Hematopoietic multipotent progenitor cell treated with erythropoietin and hydrocortisone succinate and interleukin-3 and kit ligand, for 8 days (in vitro differentiated cells): ENCODE measurements at places on chromosomes 13 and 19.
A peak's percentile ranks its signal among the peaks of the same experiment; 100 is the strongest.

GRCh38 chr19:46791944-46792343, 3.5 kb upstream of the SLC1A5 start:
- DNase-seq: no peak

DNA sequence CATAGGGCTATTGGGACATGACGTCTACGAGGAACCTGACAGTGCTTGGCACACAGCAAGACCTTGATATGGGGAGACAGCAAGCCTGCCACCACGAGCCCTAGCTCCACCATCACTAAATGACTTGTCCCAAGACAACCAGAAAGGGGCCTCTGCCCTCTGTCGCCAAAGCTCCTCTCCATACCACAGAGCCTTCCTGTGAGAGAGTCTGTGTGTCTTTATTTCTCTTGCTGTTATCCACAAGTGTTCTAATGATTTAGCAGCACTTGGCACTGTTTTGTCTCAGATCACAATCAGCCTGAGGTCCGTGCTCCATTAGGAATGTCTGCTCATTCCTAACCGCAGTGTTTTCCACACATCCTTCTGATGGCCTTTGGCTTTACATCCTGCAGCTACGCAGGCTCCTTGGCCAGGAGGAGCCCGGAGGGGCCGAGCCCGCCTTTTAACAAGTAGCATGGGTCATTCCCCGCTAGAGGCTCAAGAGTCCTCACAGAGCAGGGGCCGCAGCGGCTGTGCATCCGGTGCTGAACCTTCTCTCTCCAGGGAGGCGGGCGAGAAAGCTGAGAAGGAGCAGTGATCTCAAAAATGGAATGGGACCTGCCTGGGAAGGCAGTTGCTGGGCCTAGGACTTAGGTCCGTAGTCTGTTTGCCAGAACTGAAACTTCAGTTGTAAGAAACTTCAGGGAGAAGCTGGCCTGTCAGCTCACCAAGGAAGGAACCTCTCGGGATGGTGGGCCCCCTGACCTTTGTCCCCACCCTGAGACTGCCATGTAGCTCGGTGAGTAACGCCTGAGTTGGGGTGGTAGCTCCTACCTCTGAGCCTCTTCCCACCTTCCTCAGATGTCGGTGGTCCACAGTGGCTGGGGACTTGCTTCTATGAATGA, 61.1 kb upstream of the HMGB1 start:
- no peak for DNase-seq

- DNase-seq: no peak
Observed at GRCh38 chr19:45824041-45824471, 8.9 kb upstream of the RSPH6A start.

DNA sequence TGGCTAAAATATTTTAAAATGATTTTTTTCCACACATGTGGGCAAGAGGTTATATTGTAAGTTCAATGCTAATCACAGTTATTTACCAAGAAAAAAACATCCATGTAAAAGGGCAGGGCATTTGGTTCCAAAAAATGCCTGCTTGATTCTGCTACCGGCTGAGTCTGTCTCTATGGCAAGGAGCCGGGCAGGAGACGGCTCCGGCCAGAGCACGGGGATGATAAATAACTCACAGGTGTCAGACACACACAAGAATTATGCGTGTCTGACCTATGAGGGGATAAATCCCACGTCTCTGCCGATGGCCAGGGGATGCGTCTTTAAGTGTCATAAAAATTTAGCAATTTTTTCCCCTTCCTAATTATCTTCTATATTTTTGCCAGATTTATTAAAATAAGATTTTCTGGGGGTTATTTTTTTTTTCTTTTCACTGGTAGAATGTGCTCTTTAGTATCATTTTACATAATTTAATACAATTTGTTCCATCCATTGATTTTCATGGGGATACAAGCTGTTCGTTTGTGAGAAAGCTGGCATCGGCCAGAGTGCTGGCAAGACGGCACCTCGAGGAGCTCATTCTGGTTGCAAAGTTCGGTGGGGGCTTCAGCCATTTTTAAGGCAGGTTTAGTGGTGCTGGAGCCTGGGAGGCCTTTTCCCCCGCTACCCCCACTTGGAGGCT, 253.9 kb downstream of the ZNF536 start:
- no peak for DNase-seq

GRCh38 chr19:48348045-48348444, 15.7 kb downstream of the TMEM143 start:
- DNase-seq: no peak

DNA sequence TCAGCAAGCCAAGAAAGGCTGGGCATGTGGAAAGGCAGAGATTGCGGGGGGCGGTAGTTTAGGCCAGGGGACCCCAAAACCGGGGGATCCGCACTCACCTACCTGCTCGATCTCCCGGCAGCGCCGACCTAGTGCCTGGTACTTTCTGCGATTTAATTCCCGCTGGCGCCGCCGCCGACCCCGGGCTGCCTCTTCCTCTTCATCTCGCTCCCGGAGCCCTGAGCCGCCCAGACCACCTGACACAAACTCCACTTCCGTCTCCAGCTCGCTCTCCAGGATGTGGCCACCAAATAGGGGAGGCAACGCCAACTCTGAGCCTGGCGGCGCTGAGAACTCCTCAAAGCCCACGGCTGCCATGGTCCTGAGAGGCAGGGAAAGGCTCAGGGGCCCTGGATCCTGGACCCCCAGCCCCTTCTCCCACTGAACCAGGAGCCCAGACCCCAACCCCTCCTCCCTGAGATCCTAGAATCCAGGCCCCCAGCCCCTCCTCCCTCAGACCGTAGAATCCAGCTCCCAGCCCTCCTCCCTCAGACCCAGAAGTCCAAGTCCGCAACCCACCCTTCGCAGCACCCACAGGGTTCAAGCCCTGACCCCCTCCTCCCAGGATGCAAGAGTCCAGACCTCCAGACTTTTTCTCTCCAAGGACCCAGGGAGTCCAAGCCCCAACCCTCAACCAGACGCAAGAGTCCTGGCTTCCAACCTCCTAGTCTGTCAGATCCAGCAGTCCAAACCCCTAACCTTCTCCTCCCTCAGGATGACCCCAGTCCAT, 933 bp downstream of the TFPT start:
- DNase-seq: peak; percentile 66

DNA sequence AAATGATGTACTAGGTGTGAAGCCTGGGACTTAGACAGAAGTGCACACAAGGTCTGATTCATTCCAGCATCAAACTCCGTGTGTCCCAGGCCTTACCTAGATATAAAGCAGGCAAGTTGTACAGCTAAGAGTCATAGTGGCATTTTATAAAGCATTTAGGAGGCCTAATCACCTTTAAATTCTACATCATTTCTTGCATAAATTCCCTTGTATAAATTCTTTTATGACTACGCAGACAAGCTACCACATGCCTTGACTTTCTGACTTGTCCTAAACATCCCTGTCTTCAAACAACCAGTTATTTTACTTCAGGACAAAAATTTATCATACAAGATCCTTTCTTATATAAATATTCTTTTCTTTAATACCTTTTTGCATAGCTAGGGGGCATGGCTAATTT, 22.5 kb downstream of the TMEM255B start:
- no peak for DNase-seq

DNA sequence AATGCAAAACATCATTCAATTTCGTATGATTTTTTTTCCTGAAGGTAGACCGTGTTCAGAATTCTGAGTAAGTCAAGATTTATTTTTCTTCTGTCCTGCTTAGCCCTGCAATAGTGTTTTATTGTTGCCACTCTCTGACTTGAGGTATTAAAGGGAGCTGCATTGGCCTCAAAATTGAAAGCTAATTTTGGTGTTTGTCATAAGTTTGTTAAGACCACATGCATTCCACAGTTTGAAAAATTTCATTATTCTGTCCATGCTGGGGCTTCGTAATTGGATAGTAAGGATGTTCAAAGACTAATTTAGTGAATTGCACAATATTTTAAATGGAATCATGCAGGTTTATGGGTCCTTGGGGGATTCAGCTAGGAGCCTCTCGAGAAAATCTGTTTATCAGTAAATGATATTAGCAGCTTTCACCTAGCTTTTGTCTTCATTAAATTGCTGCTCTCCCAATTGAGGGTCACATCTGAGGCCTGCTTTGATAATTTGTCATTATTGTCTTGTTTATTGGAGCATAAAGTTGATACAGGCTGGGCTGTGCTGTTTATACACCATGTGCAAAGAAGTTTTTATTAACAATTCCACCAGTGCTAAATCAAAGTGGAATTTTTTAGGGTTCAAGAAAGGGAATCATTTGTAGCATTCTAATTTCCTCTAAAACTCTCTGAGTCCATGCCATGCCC, 339.8 kb upstream of the OBI1 start:
- DNase-seq: no peak

DNA sequence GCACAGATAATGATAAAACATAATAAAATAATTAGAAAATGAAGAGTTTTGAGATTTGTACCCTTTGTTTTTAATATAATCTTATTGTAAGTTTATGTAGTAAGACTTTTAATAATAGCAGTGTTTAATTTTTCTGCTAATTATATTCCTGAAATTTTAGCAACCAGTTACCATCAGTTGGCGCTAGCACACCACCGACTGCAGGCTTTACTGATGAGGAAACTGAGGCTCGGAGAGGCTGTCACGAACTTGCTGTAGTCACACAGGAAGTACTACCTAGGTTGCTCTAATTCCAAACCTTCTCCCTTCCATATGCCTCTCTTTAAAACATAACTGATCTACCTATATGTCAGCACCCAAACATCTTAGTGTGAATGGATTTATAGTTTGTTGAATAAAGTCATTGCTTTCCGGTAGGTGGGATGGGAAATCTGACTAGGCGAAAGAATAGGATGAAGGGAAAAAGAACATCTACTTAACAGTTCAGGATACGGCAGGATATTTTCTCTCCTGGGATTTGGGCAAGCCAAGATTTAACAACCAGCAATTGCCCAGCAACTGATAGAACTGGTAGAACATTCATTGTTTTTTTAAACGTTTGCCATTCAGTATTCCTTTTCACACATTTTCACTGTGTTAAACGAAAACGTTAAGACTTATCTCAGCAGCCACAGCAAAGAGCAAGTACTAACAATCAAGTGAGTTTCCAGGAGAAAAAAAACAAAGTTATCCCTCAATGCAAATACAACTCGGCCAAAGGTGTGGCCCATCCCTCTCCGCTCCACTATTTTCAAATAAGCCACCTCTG, 822 bp upstream of the RFXAP start:
- DNase-seq: no peak

DNA sequence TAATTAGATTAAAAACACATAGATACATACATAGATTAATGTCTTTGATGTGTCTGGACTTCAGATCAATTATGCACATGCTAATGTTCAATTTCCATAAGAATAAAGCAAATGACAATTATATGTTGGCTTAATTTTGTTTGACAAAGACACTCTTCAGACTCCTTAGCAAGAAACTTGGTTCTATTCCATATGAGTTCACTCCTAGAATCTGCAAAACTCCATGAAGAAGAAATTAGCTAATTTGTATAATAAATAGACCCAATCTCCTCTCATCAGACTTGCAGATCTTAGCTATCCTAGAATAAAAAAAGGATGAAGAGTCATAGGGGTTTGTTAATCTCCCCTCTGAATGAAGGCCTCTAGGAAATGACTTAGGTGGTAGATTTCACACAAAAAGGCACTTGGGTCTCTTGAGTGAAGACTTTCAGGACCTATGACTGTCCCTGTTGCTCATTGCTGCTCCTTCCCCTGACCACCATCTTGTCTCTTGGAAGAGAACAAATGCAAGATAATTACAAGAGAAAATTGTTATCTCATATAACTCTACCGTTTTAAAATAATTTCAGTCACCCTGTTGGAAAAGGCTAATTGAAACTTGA, 302.2 kb downstream of the EFNB2 start:
- DNase-seq: no peak

- no peak for DNase-seq
Observed at GRCh38 chr13:73225990-73226389, 167.2 kb downstream of the KLF5 start.

GRCh38 chr19:49546825-49547565, 19.2 kb downstream of the RCN3 start:
- peak; percentile 88 for DNase-seq

DNA sequence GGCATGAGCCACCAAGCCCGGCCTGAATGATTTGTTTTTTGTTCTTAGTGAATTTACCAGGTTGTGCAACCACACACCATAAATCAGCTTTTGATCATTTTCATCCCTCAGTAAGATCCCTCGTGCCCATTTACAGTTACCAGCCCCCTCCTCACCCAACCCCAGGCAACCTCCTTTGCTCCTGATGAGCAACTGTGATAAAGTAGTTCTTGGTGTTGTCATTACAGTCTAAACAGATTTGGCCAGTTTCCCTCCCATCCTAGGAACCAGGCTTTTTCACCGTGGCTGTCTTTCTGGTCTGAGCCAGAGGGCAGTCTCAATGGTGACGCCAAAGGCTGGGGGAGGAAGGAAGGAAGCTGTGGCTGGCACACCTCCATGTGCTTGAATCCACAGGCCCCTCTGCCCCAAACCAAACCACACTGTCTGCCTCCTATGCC, 61.2 kb upstream of the WDFY2 start:
- DNase-seq: peak; percentile 18

GRCh38 chr19:45402298-45403061, 2.4 kb downstream of the PPP1R13L start:
- no peak for DNase-seq

DNA sequence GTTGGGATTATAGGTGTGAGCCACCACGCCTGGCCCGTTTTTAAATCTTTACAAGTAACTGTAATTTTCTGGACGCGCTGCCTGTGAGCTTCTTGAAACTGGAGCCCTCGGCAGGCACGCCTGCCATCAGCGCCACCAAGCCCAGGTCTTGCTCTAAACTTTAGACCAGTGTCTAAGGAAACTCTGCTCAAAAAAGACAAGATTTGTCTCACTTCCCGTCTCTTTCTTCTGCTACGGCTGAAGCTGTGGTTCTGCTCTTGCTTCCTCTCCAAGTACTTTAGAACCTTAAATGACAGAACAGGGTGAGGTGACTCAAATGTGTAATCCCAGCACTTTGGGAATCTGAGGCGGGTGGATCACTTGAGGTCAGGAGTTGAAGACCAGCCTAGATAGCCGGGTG, 24.9 kb downstream of the RCN3 start:
- no peak for DNase-seq

- DNase-seq: peak; percentile 50
Observed at GRCh38 chr19:53865918-53866864, 1.5 kb upstream of the MYADM start.

DNA sequence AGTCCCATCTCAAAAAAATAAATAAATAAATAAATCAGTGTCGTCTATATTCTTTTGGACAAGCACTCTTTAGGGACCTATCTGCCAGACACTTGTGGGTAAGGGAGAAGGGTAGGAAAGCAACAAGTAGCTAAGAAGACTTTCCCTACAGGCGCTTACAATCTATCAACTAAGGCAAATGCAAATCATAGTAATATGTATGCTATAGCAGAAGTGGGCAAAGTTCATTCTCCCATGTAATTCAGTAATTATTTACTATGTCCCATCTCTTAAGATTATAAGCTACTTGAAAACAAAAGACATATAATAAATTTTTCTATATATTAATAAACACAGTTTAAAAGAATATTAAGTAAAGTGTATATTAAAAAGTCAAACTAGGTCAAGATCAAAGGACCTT, 16.5 kb downstream of the ELF1 start:
- no peak for DNase-seq

- no peak for DNase-seq
Observed at GRCh38 chr19:36097036-36097435, 13.9 kb upstream of the OVOL3 start.
